ENCODE measurements at places on chromosomes 2 and 18.

- no peak for DNase-seq
These were observed 98.2 kb upstream of the SMAD2 start for GRCh38 chr18:48028696-48029095.

GRCh38 chr2:222439692-222440091, 15.3 kb downstream of the SGPP2 start:
- DNase-seq = no peak

GRCh38 chr2:72919414-72920317, 2.3 kb downstream of the EMX1 start:
- no peak for DNase-seq

DNA sequence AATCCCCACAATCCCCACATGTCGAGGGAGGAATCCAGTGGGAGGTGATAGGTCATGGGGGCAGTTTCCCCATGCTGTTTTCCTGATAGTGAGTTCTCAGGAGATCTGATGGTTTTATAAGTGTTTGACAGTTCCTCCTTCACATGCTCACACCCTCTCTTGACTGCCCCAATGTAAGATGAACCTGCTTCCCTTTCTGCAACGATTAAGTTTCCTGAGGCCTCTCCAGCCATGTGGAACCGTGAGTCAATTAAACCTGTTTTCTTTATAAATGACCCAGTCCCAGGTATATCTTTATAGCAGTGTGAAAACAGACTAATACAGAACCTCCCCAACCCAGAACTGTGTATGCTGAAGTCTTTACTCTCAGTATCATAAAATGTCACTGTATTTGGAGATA, 289.5 kb upstream of the MMADHC start:
- DNase-seq = no peak

- no peak for DNase-seq
These were observed 150.0 kb downstream of the STK39 start for GRCh38 chr2:168097431-168097830.

- no peak for DNase-seq
These were observed 53.3 kb downstream of the GULP1 start for GRCh38 chr2:188345020-188345419.

GRCh38 chr18:37321582-37322491, 243.8 kb downstream of the CELF4 start:
- no peak for DNase-seq

DNA sequence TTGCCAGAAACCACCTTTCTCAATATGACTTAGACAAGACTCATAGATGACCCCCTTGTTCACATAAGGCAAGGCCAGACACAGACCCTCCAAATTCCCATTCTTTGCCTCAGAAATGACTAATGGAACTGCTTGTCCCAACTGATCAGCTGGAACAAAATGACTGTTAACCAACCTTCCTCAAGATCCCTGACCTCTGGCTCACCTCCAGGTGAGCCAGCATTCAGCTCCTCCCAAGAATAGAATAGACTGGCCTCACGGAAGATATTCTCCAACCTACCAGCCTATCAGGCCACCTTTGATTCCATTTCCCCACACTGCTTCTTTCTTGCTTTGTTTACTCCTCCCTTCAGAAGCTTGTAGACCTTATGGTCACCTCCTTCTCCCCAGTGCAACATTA, 195.7 kb upstream of the VWC2L start:
- DNase-seq = no peak

DNA sequence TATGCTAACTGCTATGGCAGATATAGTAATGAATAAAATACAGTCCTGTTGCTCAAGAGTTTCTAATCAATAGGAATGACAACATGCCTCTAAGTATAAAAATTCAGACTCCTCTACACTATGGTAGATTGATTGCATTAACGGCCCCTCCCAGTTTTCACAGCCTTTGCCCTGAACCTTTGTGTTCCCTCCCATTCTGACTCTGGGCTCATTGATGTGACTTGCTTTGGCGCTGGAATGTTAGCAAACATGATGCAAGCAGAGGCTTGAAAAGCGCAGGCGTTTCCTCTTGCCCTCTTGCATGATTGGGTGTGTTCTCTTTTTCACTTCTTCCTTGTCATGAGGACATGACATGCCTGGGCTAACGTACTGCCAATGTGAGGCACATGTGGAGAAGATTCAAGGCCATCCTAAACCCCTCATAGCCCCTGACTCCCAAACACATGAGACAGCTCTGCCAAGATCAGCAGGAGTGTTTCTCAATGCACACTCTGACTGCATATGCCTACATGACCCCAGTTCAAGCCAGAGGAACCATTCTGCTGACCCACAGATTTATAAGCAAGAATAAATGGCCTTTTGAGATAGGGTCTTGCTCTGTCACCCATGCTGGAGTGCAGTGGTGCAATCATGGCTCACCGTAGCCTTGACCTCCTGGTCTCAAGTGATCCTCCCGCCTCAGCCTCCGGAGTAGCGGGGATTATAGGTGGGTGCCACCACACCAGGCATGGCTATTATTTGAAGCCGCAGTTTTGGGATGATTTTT, 49.7 kb upstream of the CD28 start:
- peak; percentile 56 for DNase-seq

DNA sequence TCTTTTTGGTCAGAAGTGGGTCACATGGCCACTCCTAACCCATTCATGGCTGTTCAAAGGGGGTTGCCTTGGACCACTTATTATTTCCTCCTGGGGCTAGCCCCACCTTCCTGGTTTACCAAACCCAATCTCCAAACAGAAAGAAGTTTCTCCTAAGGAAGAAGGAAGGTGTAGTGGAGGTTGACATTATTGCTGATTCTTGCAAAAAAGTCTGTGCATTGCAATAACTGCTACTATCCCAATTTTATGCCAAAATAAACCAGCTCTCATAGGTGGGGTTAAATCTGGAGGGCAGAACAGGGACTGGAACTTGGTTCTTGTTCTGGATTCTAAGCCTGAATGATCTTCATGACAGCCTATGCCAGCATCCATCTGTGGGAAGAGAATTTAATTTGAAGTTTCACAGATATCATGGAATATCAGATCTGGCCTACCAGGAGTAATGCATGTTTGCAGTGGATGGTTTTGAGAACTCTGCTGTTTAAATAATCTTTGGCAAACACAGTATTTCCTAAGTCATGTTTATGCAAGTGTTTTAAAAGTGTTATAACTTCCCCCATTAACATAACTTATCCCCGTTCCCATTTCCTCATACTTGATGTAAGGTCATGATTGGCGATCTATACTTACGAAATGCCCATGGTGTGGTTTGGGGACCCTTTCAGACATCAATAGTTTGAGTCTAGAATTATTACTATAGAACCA, 11.9 kb downstream of the ANXA4 start:
- DNase-seq = no peak

DNA sequence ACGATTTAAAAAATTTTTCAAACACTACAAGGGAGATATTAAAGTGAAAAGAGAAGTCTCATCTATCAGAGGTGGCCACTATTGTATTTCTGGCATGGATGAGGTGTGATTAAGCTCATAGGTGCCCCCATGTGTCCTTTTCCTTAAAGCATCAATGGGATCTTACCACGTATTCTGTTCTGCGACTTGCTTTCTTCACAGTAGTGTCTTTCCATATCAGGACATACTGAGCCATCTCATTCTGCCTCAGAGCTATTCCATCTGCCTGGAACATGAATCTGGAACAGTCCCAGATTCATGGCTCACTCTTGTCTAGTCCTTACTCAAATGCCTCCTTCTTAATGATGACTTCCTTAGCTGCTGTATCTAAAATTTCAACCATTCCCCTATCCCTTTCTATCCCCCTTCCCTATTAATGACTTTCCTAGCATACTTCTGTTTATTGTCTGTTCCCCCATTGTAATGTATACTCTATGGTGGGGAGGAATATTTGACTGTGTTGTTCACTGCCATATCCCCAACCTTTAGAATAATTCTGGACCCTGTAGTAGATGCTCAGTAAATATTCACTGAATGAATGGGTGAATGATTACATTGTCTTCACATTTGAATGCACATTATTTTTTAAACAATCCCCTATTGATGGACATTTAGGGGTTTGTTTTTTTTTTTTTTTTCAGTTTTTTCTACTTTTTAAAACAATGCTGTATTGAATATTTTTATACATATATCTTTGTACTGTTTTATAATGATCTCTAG, 11.1 kb downstream of the STAMBP start:
- DNase-seq = no peak

GRCh38 chr18:61448316-61448715, 115.1 kb downstream of the CDH20 start:
- DNase-seq = no peak

- DNase-seq = no peak
These were observed 56.6 kb upstream of the SETBP1 start for GRCh38 chr18:44624052-44624451.

DNA sequence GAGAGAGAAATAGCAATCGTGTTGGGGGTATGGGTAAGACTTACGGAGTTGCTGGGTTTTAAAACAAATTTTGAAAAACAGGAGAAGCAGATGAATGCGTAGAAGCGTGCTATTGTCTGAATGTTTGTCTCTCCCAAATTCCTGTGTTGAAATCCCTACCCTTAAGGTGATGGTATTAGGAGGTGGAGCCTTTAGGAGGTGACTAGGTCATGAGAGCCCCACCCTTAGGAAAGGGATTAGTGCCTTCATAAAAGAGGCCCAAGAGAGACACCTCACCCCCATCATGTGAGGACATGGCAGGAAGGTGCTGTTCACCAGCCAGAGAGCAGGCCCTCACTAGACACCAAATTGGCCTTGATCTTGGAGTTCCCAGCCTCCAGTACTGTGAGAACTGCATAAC, 40.7 kb upstream of the FZD7 start:
- no peak for DNase-seq

- DNase-seq = no peak
These were observed 99.9 kb downstream of the TFCP2L1 start for GRCh38 chr2:121185111-121185510.

DNA sequence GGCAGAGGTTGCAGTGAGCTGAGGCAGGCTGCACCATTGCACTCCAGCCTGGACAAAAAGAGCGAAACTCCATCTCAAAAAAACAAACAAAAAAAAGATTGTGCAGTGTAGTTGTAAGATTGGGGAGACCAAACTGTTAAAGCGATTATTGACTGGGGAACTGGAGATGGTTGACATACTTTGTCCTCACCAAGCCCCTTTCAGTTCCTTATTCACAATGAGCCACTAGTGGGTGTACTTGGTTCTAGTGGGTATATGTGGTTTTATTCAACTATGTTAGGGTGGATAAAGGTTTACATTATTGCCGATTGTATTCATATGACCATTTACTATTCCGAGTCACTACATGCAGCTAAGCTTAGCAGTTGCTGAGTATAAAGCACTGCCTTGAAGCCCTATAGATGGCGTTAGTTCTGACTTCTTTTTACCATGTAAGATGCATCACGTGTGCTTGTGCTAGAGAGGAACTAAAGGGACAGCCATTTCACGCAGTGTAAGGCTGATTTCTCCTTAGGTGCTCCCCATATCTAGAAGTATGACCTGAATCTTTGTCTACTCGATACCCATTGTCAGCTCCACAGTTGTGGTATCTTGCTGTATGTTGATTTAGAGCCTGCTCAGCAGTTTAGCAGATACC, 12.1 kb downstream of the EIF4E2 start:
- no peak for DNase-seq

GRCh38 chr2:24994146-24994724, 22.5 kb upstream of the DNAJC27 start:
- no peak for DNase-seq

- DNase-seq = peak; percentile 43
These were observed 118.9 kb upstream of the ARL5A start for GRCh38 chr2:151946899-151947812.

- no peak for DNase-seq
These were observed 189.3 kb downstream of the PHLPP1 start for GRCh38 chr18:62904396-62905285.

- no peak for DNase-seq
These were observed 151.2 kb downstream of the CAPN13 start for GRCh38 chr2:30656079-30656478.

- no peak for DNase-seq
These were observed 287.3 kb downstream of the ZNF385B start for GRCh38 chr2:179574061-179574519.

GRCh38 chr2:53356291-53356905, 411.2 kb upstream of the CHAC2 start:
- DNase-seq = no peak

GRCh38 chr2:173963323-173963816, 1.8 kb downstream of the SP3 start:
- no peak for DNase-seq

- DNase-seq = no peak
These were observed 59.4 kb downstream of the ANKRD44 start for GRCh38 chr2:197251163-197251562.

- DNase-seq = no peak
These were observed 11.1 kb upstream of the VPS4B start for GRCh38 chr18:63433334-63433866.

DNA sequence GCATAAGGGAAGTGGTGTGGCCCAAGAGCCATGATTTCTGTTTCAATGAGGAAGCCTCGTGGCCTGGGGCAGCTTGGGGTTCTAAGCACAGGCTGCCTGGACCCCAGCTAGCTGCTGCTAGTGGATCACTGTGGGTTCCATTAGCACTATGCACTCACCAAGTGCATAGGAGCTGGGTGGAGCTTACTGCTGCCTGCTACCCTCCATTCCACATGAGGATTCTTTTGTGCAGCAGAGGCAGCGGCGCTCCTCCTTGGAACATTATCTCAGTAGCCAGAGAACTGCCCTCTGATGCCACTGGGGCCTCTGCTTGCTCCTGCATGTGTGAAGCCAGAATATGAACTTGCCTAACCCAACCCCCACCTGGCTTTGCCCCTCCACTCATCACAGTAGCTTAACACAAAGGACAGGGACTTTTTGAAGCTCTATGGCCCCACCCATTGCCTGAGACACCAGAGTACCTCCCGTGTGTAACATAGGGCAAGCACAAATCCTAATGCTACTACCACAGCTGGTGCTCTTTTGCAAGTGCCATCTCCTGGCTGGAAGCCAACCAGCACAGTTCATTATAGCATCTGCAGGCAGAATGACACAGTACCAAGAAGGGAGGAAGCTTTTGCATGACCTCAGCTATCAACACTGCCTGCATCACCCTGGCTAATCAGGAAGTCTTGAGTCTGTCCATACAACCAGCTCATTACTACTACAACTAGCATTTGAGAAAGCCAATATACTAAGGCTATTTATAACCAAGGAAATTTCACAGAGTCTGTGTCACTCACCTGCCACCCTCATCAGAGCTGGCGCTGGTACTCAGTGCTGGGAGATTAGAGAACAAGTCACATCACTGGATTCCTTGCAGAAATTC, 297.0 kb upstream of the GULP1 start:
- peak; percentile 39 for DNase-seq

- DNase-seq = no peak
These were observed 37.7 kb downstream of the SPC25 start for GRCh38 chr2:168852481-168852880.

- DNase-seq = no peak
These were observed 203.7 kb upstream of the LYPD1 start for GRCh38 chr2:132873738-132874137.

All from left cardiac atrium (tissue), 4 donors.